ENCODE measurements at places on chromosomes 11 and 22.

DNA sequence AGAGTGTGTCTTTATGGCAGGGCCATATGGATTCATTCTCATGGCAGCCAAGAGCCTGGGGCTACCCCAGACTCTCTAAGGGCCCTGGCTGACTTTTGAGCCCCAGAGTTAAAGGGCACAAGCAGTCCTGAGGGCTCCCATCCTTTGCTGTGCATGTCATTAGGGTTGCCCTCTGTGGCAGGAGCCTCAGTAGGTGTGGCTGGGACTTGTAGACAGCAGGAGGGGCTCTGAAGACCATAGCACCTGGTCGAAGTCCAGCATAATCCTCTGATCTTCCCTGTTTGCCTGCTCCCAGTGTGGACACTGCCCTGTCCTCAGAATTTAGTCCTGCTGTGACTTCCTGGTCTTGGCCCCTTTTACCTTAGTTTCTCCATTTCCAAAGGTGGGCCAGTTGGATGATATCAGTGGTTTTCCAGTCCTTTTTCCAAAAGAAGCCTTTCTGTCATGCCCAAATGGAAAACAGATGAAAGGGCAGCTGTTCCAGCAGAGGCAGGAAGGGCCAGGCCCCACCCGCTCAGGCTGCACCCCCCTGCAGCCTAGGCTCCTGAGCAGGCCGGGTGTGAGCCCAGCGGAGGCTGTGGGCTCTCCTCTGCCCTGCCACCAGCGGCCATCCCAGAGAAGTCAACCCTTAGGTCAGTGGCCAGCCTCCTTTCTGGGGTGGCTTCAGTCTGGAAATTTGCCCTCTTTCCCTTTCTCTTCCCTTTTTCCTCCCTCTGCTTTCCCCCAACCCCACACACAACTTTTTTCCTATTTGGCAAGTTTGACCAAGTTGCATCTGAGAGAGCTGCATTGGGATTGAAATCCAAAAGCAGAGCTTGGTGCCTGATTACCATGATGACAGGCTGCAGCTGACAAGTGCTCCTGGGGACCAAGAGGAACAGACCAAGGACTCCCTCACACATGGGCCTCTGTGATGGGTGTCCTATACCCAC, 32.8 kb upstream of the SUSD2 start:
- DNase-seq, result no peak

GRCh38 chr11:57345555-57346211, 7.5 kb downstream of the P2RX3 start:
- peak; percentile 74 for DNase-seq

GRCh38 chr11:114501901-114502300, 57.8 kb downstream of the NXPE1 start:
- no peak for DNase-seq

DNA sequence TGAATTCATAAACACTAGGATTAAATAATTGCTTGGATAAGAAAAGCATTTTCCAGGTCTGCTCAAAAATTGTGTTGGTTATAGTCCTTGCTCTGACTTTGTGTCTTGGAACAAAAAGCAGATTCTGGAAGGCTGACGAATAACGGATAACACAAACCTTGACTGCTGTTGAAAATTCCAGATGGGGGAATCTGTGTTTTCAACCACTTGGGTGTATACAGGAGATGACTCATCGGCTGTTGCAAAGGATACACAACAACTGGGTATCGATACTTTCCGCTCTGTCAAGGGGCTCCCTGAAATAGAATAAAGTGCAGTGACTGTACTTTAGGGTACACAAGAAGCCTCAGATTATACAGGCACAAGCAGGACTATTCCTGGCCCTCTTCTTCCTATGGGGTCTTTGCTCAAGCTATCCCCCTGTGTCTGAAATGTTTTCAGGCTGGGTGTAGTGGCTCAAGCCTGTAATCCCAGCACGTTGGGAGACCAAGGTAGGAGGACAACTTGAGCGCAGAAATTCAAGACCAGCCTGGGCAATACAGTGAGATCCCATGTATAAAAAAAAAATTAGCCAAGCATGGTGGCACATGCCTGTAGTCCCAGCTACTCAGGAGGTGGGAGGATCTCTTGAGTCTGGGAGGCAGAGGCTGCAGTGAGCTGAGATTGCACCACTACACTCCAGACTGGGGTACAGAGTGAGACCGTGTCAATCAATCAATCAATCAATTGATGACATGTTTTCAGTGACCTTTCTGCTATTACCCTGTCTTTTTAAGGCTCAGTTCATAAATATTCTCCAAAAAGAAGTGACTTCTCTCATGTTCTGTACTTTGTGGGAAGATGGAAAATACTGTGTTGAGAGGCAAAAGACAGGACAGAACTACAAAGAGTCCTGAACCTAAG, 48.6 kb upstream of the UCP3 start:
- DNase-seq, result no peak

DNA sequence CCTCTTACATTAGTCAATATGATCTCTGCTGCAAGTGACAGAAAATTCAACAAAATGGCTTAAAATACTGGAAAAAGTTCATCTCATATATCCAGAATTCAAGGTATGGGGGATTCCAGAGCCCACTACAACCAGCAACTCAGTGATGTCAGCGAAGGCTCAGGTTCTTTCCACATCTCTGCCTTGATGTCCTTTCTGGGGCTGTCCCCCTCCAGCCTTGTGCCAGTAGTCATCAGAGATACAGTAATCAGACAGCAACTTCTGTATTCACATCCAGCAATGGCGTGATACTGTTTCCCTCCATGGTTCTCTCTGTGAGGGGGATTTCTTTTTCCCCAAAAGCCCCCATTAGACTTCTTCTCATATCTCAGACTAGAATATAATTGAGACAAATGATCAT, 103.4 kb upstream of the USP47 start:
- no peak for DNase-seq

DNA sequence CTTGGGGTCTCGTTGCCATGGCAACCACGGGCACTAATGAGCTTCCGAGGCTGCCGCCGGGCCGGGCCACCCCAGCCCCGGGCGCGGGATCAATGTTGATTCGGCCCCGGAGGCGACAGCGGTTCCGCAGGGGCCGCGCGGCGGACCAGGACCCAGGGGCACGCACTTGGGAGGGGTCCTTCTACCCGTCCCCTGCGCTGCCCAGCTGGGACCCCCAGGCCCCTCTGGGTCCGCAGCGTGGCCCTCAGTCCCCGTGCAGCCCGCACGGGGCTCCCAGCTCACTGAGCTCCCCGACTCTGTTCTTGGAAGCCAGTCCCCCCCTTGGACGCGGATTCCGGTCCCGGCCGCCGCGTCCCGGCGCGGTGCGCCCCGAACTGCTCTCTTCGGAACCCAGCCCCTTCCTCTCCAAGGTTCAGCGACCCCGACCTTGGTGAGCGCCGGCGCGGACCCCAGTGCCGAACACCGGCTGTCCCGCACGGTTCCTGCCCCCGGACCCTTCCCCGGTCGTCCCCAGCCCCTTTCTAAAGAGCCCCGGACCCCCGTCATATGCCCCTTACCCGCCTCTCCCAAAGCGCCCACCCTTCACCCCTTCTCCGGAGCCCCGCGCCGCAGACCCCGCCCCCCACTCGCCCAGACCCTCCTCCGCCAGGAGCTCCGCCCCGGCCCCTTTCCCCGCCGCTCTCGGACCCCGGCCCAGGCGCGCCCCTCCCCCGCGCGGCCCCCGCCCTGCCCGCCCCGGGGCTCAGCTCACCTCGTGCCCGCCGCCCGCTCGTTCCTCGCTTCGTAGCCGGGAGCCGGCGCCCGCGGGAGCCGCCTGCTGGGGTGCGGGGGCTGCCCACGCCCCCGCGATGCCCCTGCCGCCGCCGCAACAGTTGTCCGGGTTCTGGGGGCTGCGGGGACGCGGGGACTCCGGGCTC, 18.3 kb upstream of the SHISAL1 start:
- no peak for DNase-seq

- no peak for DNase-seq
These were observed 10.7 kb downstream of the OLFML1 start for GRCh38 chr11:7495882-7496551.

- DNase-seq, result no peak
These were observed 406.5 kb upstream of the NARS2 start for GRCh38 chr11:78981153-78981552.

DNA sequence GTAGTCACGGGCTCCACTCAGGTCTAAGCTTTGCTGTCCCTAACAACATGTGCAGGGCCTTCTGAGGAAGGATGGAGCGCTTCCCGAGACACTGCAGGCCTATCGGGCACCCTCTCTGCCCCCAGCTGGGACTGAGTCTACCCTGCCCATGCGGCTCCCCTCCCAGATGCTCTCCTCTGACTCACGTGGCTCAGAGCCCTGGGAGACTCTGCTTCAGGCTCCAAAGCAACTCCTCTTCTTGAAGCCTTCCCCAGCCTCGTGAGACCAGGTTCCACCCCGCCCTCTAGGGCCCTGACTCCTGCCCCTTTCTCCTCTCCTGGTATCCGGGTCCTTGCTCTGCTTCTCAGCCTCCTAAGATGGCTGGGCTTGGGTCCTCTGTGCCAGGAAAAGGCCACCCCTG, 28.4 kb upstream of the ARFGAP3 start:
- no peak for DNase-seq

DNA sequence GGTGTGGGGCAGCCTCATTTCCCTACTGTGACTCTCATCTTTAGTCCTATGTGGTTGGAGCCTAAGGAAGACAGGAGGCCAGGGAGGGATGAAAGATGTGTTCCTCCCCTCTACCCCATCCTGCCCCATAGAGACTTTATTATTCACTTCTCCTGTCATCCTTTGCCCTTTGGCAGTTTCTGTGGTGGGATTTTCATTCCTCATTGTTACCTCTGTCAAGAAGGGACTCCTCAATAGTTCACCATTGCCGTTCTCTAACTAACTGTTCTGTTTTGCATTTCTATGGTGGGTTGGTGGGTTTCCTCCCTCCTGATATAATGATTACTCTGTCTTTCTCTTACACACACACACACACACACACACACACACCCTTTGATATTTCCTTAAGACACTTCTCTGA, 202.3 kb downstream of the DSCAML1 start:
- DNase-seq, result no peak

GRCh38 chr22:50303848-50304527, 3.5 kb downstream of the PLXNB2 start:
- no peak for DNase-seq

GRCh38 chr11:77198440-77198849, 70.4 kb downstream of the MYO7A start:
- no peak for DNase-seq

GRCh38 chr22:31185056-31185455, 25.1 kb downstream of the RNF185 start:
- no peak for DNase-seq

- no peak for DNase-seq
These were observed 37.9 kb downstream of the ALG9 start for GRCh38 chr11:111833524-111833923.

GRCh38 chr11:69370984-69371709, 77.2 kb downstream of the MYEOV start:
- no peak for DNase-seq

DNA sequence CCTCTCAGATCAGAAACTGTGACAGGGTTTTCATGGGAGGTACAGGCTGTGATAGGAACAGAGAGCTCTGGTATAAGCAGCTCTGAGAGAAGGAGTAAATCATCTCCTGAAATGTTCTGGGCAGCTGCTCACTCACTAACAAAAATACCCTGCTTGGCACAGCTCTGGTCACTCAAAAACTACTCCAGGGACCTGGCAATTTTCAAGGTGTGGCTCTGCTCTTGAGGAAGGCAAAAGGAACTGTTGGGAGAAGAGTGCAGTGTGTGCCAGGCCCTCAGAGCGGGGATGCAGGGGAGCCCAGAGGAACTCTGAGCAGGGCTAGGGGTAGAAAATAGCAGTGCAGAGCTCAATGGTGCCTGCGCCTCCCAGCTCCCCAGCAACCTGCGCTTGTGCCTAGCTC, 180.5 kb upstream of the ZBED5 start:
- DNase-seq, result no peak

DNA sequence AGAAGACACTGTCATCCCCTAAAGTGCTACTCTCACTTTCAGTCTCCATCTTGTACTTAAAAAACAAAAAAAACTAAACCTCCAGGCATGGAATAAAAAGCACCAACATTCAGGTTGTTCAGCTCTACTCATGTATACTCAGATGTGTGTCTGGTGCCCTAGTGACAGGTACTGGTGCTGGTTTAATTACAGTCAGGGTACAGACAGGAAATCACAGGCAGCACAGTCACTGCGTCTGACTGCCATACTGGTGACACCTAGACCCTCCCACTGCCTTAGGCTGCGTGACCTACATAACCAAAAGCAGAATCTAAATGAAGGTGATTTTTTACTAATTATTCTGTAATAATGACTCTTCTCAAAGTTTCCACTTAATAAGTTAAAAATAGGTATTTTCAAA, at the start of gene ARHGAP32:
Gene ARHGAP32, minus strand, starts transcription at position 176 of the 400 bp plus-strand sequence. Its CDS starts 127 bp downstream, at position 49.
- DNase-seq, result no peak

DNA sequence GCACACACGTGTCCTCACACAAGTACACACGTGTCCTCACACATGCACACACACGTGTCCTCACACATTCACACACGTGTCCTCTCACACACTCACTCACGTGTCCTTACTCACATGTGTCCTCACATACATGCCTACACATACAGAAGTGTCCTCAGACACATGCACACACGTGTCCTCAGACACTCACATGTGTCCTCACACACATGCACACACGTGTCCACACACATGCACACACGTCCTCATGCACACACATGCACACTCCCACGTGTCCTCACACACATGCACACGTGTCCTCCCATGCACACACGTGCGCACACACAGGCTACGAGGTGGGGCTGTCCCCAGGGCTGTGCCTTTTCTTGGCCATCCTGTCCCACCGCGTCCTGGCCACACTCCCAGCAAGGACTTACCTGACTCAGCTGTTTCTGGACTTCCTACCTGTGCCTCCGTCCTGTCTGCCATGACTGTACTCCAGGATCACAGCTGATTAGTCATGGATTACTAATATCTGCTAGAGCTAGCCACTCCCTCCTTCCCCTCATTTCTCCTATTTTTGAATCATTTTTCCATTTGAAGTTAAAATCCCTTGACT, 990.2 kb downstream of the BRD1 start:
- DNase-seq, result no peak

DNA sequence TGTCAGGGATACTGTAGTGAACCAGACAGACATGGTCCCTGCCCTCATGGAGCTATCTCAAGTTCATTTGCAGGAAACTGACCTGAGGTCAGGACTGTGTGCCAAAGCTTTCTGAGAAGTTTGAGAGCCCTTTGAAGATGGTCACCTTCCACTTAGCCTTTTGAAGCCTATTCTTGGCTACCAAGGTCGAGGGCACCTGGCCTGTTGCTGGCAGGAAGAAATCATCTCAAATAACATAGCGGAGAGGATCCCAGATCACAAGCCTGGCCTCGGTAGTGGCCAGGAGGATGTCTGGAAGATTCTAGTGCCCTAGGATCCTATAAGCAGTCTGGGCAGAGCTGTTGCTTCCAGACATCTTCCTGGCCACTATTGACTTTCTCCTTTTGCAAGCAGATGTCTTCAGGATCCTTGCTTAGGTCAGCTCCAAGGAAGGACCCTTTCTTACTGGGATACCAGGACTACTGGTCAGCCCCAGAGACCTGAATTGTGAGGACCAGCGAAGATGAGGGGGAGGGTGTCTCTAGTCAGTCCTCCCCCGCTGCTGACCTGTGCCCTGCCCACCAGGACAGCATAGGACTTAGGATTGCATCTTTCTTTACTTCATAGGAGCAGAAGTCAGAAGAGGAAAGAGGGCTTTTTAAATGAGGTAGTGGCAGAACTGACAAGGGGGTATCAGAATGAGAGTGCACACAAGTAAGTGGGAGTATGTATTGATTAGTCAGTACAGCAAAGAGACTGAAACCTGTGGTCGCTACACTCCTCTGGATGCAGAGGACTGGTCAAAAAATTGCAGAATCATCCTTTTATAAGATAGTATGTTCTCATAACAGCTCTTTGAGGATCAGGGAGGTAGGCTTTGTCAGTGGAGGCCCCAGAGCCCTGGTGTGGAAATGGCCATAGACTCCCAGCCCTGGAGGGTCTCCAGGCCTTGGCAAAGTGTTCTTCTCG, 94.8 kb downstream of the TEAD1 start:
- no peak for DNase-seq

- no peak for DNase-seq
These were observed 221.4 kb downstream of the DBX1 start for GRCh38 chr11:19938866-19939265.

Measured in CD4-positive, alpha-beta memory T cell (primary cell).